Mesenchymal stem cell (in vitro differentiated cells and primary cell): ENCODE measurements at places on chromosomes 6 and 20.

DNA sequence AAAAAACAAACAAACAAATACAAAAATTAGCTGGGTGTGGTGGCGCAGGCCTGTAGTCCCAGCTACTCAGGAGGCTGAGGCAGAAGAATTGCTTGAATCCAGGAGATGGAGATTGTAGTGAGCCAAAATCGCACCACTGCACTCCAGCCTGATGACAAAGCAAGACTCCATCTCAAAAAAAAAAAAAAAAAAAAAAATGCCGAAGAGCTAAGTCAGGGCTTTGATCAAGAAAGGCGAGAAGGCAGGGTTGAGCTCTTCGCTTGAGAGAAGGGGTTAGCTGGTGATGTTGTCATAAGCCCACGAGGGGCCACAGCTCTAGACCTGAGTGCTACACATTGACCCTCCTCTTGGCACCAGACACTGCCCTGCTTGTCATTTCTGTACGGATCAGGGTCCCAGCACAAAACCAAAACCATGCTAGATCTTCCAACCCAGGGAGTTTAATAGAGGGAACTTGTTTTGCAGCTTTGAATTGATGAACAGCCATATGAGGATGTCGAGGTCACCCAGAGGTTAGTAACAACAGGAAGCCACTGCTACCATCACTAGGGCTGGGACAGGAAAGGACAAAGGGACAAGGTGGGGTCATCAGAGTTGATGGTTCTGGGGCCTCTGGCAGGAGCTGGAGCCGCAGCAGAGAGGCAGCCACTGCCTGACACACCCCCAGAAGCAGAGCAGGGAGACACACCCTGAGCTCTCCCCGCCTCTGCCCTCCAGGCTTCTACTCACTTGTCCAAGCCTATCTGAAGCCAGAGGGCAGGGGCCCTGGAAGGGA lies 122.7 kb downstream of the SNX5 start:
- DNase-seq: no peak

GRCh38 chr6:122622479-122622878 lies 12.3 kb downstream of the PKIB start:
- DNase-seq: no peak

DNA sequence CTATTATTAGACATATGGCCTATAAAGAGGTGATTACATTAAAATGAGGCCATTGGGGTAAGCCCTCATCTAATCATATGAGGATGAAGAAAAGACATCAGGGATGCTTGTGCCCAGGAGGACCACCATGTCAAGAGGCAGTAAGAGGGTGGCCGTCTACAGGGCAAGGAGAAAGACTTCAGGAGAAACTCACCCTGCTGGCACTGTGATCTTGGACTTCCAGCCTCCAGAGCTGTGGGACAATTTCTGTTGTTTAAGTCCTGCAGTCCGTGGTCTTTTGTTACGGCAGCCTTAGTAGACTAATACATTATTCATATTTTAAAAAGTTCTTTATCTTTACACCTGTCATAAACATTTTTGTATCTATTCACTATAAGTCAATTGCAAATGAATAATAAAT lies 290.0 kb downstream of the PRL start:
- no peak for DNase-seq

DNA sequence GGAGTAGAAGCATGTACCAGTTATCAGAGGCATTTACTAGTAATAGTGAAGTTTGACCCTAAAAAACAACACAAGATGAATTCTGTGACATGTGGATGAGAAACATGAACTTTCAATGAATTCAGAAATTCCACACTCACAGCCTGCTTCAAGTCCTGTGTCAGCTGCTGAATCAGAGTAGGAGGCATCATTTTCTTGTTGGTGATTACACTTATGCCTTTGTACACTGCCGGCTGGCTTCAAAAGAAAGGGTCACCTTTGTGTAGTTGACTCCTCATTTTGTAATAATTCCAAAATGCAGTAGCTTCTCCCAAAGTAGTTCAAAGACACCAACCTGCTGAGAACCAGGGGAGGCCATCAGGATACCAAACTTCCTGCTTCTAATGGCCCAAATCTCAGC lies 165.5 kb downstream of the BACH2 start:
- DNase-seq: no peak
